ENCODE measurements at places on chromosomes 7 and 10.
A peak's percentile ranks its signal among the peaks of the same experiment; 100 is the strongest.

DNA sequence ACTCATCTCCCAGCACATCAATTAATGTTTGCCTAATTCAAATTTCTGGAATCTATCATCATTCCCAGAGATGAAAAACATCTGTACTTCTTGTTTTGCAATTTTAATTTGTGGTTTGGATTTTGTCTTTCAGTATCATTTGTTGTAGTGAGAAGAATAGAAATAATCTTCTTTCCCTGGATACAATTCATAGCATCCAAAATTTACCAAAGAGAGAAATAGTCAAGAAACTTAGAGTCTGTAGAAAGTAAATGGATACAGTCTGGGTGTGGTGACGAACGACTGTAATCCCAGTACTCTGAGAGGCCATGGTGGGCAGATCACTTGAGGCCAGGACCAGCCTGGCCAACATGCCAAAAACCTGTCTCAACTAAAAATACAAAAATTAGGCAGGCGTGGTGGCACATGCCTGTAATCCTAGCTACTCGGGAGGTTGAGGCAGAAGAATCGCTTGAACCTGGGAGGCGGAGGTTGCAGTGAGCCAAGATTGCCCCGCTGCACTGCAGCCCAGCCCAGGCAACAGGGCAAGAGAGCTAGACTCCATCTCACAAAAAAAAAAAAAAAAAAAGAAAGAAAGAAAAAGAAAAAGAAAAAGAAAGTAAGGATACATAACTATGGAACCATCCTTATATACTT, 193.0 kb downstream of the RELN start:
- no peak for DNase-seq

- no peak for DNase-seq
Observed at GRCh38 chr10:93913706-93914105, 19.9 kb downstream of the SLC35G1 start.

GRCh38 chr10:116919164-116919563, 69.9 kb downstream of the ENO4 start:
- DNase-seq = no peak

DNA sequence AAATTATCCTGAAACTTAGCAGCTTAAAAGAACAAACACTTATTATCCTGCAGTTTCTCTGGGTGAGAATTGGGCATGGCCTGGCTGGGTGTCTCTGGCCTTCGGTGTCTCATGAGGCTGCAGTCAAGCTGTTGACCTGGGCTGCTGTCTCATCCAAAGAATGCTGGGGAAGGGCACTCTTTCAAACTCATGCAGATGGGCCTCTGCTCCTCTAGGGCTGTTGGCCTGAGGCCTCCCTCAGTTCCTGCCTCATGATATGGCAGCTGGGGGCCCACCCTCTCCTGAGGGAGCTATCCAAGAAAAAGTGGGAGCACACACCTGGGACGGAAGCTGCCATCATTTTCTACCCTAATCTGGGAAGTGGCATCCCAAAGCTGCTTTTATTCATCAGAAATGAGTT, 43.6 kb downstream of the DRGX start:
- no peak for DNase-seq

GRCh38 chr10:28147706-28148105, 148.8 kb upstream of the ODAD2 start:
- DNase-seq = no peak

GRCh38 chr10:49187950-49188761, at the start of gene TMEM273:
Gene TMEM273 (minus strand): TSS chr10:49188391. CDS start chr10:49188336, 55 bp downstream.
- no peak for DNase-seq

DNA sequence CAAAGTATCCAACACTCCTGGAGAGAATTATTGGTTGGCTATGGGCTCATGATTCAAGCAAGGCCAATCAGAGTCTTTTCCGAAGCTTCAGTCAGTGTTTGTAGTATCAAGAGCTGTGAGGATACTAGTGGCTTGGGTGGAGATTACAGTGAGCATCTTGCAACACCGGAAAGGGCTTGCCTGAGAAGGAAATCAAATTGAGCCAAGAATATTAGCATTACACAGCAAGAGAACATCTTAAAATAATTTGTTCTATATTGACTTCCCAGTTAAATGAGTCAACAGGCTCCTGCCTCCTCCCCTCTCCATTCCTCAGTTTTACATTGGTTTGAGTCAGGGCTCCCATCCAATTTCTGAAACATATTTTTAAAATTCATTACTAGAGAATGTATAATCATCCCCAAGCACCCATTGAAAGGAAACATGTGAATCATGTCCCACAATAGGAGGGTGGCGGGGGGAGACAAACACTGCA, 127.4 kb downstream of the ELAPOR2 start:
- no peak for DNase-seq

DNA sequence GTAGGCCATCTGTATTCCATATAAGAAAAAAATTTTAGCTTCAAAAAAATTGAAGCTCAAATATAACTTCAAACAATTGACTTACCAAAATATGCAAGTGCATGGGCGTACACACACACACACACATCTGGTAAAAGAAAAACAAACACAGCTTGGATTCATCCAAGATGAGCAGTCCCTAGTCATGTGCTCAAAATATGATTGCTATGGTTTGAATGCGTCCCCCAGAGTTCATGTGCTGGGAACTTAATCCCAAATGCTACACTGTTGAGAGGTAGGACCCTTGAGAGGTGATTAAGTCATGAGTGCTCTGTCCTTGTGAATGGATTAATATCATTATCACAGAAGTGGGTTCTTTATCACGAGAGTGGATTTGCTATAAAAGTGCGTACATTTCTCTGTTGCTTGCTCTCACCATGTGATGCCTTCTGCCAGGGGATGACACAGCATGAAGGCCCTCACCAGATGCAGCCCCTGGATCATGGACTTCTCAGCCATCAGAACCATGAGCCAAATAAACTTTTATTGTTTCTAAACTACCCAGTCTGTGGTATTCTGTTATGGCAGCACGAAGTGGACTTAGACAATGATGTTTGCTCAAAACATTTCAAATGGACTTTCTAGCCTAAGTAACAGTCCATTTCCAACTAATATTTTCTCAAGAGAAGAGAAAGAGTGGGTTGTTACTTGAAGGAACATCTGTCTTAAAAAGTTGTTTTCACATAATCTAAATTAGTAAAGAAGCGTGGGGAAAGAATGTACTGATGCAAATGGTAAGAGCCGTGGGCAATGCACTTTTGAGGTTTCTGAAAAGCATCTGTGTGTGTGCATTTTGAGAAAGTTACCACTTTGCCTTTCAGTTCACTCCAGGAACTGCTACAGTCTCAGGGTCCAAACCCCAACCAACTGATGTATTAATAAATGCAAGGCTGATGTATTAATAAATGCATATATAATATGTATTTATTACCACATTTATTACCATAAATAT, 15.1 kb upstream of the SVIL start:
- DNase-seq = no peak

DNA sequence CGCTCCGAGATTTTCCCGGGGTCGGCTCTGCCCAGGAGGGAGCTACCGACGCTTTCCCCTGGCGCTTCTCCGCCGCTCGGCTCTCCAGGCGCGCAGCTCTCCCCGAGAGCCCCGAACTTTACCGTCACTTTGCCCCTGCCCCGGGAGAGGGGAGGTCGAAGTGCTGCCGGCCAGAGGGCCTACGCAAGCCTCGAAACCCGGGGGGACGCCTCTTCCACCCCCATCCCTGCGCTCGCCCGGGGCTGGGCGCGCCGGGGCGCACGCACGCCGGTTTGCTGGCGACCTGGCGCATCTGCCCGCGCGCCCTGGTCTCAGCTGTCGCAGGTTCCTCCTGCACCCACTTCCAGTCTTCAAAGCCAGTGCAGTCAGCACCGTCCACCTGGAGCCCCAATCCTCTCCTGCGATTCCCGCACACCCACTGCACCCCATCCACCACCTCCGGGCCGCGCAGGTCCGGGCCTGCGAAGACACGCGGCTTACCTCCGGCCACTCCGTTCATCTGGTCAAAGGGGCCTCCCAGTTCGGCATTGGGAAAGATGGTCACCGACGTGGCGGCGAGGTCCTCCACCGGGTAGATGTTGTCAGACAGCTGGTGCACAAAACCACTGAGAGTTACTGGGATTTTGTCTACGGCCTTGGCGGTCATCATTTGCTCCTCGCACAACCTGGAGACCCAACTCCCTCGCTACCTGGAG, 638 bp downstream of the EGR2 start:
- DNase-seq = no peak

DNA sequence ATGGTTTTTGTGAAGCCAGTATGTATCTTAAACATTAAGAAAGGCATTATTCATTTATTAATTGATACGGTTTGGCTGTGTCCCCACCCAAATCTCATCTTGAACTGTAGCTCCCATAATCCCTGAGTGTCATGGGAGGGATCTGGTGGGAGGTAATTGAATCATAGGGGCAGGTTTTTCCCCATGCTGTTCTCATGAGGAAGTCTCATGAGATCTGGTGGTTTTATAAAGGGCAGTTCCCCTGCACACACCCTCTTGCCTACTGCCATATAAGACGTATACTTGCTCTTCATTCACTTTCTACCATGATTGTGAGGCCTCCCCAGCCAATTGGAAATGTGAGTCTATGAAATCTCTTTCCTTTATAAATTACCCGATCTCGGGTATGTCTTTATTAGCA, 28.1 kb downstream of the OTUD1 start:
- DNase-seq = no peak

DNA sequence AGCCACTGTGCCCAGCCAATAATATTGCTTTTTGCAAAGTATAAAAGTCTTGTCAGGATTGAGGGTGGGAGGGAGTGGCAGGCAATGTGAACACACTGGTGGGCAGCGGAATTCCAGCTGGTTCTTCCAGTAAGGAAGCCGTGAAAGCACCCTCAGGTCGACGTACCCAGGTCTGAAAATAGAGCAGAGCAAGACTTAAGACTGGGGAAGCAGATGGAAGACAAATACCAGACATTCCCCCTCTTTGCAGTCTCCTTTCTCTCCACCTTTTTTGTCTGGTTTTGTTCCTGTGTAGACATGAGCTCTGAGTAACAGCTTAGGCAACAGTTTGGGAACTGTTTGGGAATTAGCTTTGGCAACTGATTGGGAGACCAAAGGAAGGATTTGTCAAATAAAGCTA, 17.6 kb upstream of the CSTF2T start:
- DNase-seq = no peak

DNA sequence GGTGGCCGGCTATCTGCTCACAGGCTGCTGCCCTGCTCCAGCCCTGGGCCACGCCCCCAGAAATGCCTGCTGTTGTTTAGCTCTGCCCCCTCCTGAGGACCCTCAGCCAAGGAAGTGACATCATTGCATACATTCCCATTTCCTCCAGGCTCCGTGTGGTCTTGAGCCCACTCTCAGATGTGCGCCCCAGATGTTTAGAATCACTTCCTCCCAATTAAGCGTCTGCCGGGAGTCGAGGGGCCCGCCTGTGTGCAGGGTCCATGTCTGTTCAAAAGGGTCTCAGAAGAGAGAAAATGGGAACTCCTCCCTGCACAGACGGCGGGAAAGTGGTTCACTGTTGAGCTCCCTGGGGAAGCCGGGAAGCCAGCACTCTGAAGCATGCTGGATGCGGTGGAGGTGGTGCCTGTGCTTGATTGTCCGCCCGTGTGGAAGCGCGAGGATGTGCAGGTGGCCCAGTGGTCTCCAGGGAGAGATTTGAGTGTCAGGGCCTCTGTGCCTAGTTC, 116.9 kb upstream of the PPIF start:
- DNase-seq = no peak

DNA sequence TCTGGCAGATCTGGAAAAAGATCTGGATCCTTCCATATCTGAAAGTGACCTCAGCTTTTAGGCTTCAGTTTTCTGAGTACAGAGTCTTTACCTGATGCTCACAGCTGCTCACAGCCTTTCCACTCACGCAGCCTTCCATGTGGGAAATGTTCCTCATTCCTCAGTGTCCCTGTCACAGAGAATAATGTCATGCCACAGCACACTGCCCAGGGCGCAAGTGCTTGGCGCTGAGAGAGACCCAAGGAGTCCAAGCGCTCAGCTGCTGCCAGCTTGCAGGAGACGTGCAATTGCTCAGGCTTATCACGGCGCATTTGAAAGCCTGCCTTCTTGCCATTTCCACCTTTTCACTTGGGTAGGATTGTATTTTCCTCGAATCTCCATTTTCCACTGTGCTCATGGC, 271.9 kb upstream of the MKI67 start:
- DNase-seq = no peak

- peak; percentile 72 for DNase-seq
Observed at GRCh38 chr7:140517546-140518369, 38.5 kb upstream of the MKRN1 start.

DNA sequence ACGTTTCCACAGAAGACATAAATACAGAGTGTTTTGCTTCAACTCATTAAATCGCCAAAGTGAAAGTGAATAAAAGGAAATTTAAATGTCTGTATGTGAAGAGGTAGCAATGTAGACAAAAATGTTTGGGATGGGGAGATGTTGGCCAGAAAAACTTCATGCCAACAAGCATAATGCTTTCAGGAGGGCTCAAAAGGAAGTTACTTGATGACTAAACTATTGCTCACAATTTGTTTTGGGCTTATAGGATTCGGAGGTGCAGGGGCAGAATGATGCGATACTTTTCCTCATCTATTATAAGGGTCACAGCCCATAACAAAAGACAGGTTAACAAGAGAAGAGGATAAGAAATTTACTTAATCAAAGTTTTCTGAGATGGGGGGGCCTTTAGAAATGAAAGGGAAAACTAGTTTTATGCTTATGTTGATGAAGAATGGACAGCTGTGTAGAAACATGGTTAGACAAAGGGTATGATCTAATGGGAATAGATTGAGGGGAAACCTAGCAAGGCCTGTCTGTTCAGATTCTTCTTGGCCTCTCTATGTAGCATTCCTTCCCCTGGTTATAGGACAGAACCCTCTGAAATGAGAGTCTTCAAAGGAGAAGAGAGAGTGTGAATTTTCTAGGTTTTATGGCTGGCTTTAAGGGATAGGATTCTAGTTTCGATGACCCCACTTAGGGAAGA, 898.6 kb downstream of the LRMDA start:
- DNase-seq = no peak

GRCh38 chr10:84608126-84608525, 279.7 kb downstream of the CCSER2 start:
- no peak for DNase-seq

- no peak for DNase-seq
Observed at GRCh38 chr10:49365675-49366415, 30.0 kb downstream of the DRGX start.

DNA sequence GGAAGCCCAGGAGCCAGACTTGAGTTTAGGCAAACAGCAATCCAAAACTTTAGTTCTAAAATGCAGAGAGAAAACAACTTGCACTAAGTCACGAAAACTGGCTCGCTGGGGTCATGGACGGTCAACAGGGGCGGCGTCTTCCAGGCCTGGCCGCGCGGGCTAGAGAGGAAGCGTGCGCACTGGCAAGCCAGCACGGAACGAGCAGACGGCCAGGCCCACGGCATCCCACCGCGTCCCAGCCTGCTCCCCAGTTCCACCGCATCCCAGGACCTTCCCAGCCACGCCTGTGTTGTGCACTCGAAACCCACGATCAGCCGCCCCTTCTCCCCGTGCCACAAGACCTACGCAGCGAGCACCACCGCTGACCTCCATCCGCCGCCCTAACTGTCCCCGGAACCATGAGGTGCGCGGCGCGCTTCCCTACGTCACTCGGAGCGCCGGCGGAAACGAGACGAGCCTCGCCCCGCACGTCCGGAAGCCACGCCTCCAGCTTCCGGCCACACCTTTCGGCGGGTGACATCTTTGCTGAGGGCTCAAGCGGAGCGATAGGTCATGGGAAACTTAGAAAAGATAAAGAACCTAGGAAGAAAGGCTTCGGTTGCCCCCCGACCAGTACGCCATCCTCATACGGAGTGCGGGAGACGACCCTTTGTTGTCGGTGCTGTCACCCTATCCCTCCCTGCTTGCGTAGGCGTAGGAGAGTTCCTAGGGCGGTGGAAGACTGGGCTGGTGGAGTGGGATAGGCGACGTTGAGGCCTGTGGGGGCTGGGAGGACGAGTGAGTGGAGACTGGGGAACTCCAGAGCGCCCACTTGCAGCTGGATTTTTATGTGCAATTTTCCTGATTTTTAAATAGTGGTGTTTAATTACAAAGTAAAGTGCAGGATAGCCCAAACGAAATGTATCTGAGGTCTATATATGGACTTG, at the start of gene TBRG4:
Gene TBRG4 (minus strand): TSS at position 400 of the 926 bp plus-strand sequence. CDS start 2,460 bp downstream, outside the sequence.
- DNase-seq = peak; percentile 95

Data from thymus (tissue), 14 donors.